ENCODE measurements at places on chromosomes 3 and 15. TPM values are rescaled to one million over a fixed set of nuclear protein-coding genes. Genes with fewer than 3 reads are reported as not detected.

DNA sequence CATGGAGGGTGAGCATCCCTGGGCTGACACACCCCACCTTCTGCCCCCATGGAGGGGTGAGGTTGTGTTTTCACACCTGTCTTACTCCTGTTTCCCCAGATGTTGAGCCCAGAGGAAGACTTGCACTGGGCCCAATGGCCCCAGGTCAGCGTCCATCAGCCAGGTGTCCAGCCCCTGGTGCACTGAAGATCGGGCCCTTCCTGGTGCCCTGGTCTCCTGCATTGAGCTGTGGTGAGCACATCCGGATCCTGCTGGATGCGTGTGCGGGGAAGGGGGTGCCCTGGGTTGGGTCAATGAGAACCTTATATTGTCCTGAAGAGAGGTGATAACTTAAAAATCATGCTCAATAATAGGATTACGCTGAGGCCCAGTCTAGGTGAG is 227.3 kb downstream of the SNRPN start:
- H3K4me3 ChIP-seq, result no peak overlapping the region
- H3K27me3 ChIP-seq, result no peaks in the 10 kb centered on the region
- H3K27ac ChIP-seq, result no peak overlapping the region
- DNase-seq, result no peak

P2RY14 gene
- not detected for total RNA-seq

PIAS1 gene
- 20.7 TPM for total RNA-seq

- H3K27me3 ChIP-seq, result no peaks in the 10 kb centered on the region
- H3K36me3 ChIP-seq, result no peaks in the 10 kb centered on the region
- H3K4me3 ChIP-seq, result no peak overlapping the region
- no peaks in the 10 kb centered on the region for H3K4me1 ChIP-seq
- DNase-seq, result no peak
Observed at GRCh38 chr3:84566256-84566655, 392.5 kb upstream of the CADM2 start.

DNA sequence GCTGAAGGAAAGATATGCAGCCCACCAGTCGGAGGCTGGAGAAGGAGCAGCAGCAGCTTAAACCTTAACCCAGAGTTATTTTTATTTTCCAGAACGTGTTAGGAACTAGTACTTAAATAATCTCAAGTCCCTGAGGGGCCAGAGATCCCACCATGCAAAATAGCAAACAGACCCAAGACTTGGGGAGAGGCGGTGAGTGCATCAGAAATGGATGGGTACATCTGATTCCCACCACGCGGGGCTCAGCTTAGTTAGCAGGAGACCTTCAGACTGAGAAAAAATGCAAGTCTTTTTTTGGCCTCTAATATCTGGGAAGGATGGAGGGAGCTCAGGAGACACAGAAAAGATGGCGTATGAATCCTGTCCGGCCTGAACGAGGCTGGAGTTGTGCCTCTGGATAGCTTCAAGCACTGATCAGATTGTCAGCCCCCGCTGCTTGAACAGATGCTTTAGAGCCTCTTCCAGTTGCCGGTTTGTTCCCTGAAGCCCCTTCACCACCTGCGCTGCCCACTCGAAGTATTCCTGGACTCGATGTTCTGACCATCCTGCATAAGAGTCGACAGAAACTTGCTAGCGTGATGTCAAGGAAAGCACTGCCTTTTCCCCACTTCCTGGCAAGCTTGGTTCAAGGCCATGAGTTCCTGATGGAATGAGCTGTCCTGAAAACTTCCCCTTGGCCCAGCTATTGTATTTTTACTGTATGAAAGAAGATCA is 1.3 kb downstream of the HDDC3 start:
- H3K27me3 ChIP-seq, result no peaks in the 10 kb centered on the region
- DNase-seq, result no peak
- H3K27ac ChIP-seq, result peak overlapping the region; percentile 96
- H3K4me3 ChIP-seq, result peak overlapping the region; percentile 91

DNA sequence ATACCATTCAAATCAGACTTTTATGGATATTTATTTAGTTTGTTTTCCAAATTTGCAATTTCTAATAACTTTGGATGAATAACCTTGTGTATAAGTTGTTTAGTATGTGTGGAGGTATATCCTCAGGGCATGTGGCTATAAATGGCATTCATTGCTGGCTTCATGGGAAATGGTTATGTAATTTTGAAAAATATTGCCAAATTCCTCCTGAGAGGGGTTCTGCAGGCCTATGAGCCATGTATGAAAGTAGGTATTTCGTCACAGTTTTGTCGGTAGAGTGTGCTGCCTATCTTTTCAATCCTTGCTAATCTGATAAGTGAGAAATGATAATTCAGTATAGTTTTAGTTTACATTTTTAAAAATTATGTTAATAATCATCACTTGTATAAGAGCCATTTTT is 256.4 kb upstream of the ZNF385D start:
- no peak overlapping the region for H3K27ac ChIP-seq
- no peaks in the 10 kb centered on the region for H3K27me3 ChIP-seq
- H3K4me1 ChIP-seq, result no peaks in the 10 kb centered on the region
- no peak overlapping the region for H3K4me3 ChIP-seq
- no peaks in the 10 kb centered on the region for H3K36me3 ChIP-seq
- no peak for DNase-seq

GRCh38 chr15:64224511-64224910 is 61.7 kb upstream of the PPIB start:
- H3K27me3 ChIP-seq, result no peaks in the 10 kb centered on the region
- no peak overlapping the region for H3K27ac ChIP-seq
- DNase-seq, result peak; percentile 10
- H3K4me1 ChIP-seq, result peaks cover 23% of the 10 kb centered on the region

TMIE gene
- not detected for total RNA-seq

DNA sequence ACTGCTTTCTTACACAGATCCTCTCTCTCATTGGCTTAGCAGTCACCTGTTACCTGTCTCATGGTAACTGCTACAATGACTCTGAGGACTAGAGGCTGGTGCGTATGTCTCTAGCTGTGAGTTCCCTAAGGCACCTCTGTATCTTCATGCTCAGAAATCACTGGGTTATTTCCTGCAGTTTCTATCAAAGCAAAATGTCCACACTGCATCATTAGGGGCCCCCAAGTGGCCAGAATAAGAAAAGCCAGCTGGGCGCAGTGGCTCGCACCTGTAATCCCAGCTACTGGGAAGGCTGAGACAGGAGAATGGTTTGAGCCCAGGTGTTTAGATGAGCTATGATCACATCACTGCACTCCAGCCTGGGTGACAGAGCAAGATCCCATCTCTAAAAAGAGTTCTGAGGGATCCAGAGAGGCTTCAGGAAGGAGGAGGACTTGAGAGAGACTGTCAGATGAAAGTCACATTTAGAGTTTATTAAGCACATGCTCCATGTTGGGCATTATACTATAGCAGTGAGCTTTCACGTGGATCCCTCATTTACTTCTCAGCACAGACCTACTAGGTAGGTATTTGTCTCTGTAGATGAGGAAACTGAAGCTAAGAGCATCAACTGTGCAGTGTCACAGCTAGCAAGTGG is 2.3 kb upstream of the VPS18 start:
- no peak overlapping the region for H3K27ac ChIP-seq
- H3K4me1 ChIP-seq, result peaks cover 36% of the 10 kb centered on the region
- H3K36me3 ChIP-seq, result peaks cover 6% of the 10 kb centered on the region
- H3K27me3 ChIP-seq, result no peaks in the 10 kb centered on the region
- no peak overlapping the region for H3K4me3 ChIP-seq

KBTBD13 gene
- not detected for total RNA-seq

LRRIQ4 gene
- total RNA-seq, result not detected

- no peaks in the 10 kb centered on the region for H3K27me3 ChIP-seq
- no peak overlapping the region for H3K4me3 ChIP-seq
- H3K4me1 ChIP-seq, result peaks cover 20% of the 10 kb centered on the region
- DNase-seq, result peak; percentile 75
Observed at GRCh38 chr15:76098685-76099084, 38.9 kb downstream of the TMEM266 start.

DNA sequence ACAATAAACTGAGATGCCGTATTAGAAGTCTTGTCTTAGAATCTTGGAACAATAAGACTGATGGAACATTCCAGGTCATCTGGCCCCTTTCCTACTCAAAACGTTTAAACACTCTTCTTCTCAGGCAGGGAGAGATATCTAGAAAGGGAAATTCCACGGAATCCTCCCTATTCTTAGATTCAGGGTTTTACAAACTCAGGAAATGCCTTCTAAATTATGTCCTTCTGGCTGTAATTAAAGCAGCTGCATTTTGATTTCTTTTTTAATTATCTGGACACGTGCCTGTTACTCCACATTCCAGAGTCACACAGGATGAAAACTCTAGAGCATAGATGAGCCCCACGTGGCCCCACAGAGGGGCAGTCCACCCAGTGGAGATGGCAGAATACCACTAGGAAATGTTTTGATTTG is 41.5 kb upstream of the MTMR10 start:
- H3K36me3 ChIP-seq, result no peaks in the 10 kb centered on the region
- no peaks in the 10 kb centered on the region for H3K4me1 ChIP-seq
- no peaks in the 10 kb centered on the region for H3K27me3 ChIP-seq
- no peak overlapping the region for H3K27ac ChIP-seq
